Natural killer cell treated with Interleukin-12 subunit alpha and Interleukin-12 subunit beta and Interleukin-15 and Interleukin-18, amount 100 ng/mL, for 72 hours (primary cell): ENCODE measurements at places on chromosomes 4 and X.

DNA sequence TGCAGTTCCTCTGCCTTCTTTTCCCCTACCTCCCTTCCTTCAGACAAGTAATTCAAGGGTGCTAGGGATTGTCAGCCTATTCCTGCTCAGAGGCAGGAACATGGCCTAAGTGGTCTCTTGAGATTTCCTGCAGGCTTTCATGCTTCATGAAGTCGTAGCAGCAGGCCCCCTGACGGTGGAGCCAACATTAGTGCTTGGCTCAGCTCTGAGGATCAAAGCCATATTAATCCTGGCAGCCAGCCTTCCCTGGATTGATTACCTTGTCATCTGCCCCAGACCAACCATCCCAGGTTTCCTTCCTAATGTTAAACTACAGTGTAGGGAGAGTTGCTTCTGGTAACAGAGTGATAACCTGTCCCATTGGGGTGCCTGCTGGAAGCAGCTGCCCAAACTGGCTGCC is 84.1 kb downstream of the SLC16A2 start:
- no peak for DNase-seq

DNA sequence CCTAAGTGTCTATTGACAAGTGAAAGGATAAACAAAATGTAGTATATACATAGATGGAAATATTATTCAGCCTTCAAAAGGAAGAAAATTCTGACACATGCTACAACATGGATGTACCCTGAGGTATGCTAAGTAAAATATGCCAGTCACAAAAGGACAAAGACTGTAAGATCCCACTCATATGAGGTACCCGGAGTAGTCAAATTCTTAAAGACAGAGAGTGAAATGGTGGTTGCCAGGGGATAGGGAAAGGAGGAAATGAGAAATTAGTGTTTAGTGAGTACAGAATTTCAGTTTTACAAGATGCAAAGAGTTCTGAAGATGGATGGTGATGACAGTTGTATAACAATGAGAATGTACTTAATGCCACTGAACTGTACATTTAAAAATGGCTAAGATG is 102.3 kb upstream of the NAP1L5 start:
- DNase-seq = no peak

- DNase-seq = no peak
These were observed 524 bp upstream of the EXOSC9 start for GRCh38 chr4:121800638-121800960.

GRCh38 chr4:15792974-15793373 is 14.8 kb downstream of the CD38 start:
- DNase-seq = no peak

DNA sequence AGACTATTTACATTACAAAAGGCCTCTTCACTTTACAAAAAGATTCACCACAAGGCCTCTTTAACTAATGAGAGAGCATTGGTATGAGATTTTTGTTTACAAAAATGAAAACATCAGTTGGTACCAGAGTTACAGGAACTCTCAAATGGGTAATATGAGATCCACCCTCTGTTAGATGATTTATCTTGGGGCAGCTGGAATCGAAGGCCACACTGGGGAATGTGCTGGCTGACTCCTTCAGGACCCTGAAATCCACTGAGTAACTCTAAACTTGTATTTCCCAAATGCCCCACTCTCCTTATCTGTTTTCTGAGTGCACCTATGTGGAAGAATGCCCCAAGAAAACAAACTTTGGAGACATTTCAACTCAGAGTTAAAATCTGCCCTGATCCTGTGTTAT is 232.9 kb upstream of the F9 start:
- DNase-seq = no peak

- DNase-seq = no peak
These were observed 1213.2 kb downstream of the NLGN4X start for GRCh38 chrX:5015451-5015850.

- no peak for DNase-seq
These were observed 75.6 kb upstream of the SOX3 start for GRCh38 chrX:140580478-140580877.

GRCh38 chr4:3369781-3370674 is 71.7 kb upstream of the HGFAC start:
- DNase-seq = no peak

GRCh38 chr4:128241019-128241418 is 46.6 kb downstream of the PGRMC2 start:
- DNase-seq = no peak

DNA sequence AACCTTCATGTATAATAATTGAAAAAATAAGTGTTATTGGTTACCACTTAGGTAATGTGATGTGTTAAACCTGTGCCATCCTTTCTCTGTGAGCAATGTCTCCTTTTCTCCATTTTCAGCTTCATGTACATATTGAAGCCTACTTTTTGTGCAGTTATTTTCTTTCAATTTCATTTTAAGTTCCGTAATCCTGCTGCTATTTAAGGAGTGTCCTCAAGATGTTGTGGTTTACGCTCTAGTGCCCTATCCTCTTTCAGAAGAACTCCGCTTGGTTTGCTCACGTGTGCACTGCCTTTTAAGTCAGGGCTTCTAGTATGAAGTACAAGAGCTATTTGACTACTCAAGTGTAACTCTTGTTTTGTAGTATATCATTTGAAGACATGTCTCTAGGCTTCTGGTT is 2253.2 kb upstream of the TENM3 start:
- no peak for DNase-seq

- DNase-seq = no peak
These were observed 1.0 kb upstream of the DCK start for GRCh38 chr4:70992391-70992881.

DNA sequence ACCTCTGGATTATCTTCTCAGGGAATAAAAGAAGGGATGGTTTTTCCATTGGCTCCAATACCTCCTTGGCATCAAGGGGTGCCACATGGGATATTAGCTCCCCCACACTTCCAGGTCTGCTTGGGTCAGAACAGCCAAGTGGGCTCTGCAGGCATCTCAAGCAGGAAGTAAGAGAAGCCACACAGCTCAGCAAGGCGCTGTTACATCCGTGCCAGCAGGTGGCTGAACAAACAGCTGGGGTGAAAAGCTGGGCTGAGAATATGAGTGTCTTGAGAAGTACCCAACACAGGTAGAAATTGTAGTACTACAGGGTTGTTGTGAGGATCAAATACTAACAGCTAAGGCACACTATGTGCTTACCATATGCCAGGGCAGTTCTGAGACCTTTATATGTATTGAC is 76.7 kb upstream of the TMEM150C start:
- no peak for DNase-seq

GRCh38 chrX:84993150-84993549 is 10.5 kb upstream of the APOOL start:
- no peak for DNase-seq

DNA sequence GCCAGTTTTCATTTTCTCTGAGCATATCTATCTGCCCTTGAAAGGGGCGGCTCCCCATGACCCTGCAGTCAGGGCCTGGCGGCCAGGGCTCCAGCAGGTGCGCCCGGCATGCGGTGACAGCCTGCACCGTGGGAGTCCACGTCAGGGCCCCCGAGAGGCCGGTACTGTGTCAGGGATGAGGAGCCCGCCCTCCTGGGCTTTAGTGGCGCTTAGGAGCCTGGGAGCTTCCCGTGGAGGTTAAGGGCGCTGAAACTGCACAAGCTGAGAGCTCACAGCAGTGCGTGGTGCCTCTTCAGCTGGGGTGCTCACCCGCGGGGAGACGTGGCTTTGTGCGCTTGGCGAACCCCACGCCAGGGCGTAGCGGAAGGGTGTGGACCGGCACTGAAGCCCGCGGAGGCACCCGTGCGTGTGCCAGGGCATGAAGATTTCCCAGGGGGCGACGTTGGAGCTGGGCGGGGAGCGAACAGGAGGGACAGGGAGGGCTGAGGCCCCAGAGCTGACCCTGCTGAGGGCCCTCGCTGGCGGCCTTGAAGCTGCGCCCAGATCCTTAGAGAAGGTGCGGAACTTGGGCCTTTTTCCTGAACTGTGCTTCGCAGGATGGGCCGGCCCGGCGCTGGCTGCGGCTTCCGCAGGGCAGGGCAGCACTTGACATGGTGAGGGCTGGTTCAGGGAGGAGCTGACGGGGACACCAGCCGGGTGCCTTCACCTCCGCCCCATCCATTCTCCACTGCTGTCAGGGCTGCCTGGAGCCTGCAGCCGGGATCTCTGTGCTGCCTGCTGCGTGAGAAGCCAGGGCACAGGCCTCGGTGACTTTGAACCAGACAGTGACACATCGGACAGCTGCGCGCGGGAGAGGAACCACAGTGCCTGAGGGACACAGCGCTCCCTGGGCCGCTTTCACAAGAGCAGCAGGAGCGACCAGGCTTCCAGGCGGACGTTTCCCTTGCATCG is 32.9 kb downstream of the HTT-AS start:
- DNase-seq = peak; percentile 81

GRCh38 chrX:11784543-11784942 is 26.5 kb downstream of the MSL3 start:
- DNase-seq = no peak

GRCh38 chr4:94934864-94935263 is 177.1 kb downstream of the BMPR1B start:
- DNase-seq = no peak

DNA sequence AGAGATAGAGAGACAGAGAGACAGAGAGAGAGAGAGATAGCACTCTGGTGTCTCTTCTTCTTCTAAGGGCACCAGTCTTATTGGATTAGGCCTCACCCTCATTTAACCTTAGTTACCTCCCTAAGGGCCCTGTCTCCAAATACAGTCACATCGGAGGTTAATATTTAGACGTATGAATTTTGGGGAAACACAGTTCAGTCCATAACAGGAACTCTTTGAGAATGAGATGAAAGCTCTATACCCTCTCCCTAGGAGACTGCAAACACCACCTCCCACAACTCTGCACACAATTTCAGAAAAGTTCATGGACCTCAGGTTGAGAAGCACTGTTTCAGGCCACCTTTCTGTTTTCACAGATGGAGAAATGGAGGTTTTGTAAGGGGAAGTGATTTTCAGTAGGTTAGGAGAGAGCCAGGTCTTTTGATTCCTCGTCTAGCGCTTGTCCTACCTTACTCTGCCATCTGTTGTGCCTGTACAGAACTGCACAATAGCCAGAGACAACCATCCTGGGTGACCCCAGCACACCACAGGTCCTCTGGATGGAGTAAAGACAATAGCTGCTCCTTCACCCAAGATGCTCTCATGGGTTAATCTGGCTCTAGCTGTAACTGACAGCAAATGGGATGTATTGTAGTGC is 16.9 kb upstream of the LOC101059915 start:
- no peak for DNase-seq

DNA sequence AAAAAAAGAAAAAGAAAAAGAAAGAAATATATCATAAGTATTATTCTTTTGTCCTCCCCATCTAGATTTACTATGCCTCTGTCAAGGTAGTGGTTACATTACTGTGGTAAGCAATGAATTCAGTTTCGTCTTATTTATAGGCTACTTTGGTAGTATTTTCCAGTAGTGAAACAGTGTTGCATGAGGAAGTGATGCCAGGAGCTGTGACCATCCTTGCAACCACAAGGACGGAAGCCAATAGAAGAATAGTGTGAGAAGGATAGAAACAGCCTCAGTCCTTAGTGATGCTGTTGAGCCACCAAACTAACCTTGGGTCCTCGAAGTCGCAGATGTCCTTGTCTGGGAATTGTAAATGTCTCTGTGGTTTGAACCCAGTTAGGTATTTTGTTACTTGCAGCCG is 328.5 kb downstream of the PPP3CA start:
- DNase-seq = no peak

DNA sequence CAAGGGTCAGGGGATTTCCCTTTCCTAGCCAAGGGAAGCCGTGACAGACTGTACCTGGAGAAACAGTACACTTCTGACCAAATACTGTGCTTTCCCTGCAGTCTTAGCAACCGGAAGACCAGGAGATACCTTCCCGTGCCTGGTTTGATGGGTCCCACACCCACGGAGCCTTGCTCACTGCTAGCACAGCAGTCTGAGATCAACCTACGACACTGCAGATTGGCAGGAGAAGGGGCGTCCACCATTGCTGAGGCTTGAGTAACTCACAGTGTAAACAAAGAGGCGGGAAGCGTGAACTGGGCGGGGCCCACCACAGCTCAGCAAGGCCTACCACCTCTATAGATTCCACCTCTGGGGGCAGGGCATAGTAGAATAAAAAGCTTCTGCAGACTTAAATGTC is 48.7 kb upstream of the SRD5A3 start:
- DNase-seq = no peak

DNA sequence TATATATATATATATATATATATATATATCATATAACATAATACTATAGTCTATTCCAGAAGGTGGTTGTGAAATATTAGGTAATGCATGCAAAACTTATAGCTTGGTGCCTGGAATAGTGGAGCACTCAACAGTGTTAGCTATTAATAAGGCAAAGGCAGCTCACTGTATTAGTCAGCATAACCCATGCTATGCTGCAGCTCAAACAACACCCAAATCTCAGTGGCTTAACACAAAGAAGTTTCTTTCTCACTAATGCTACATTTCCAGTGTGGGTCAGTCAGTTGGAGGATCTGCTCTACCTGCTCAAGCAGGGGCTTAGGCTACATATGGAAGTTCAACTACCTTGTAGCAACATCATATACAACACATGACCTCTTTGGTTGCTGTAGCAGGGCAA is 5.2 kb upstream of the RPGR start:
- DNase-seq = no peak

DNA sequence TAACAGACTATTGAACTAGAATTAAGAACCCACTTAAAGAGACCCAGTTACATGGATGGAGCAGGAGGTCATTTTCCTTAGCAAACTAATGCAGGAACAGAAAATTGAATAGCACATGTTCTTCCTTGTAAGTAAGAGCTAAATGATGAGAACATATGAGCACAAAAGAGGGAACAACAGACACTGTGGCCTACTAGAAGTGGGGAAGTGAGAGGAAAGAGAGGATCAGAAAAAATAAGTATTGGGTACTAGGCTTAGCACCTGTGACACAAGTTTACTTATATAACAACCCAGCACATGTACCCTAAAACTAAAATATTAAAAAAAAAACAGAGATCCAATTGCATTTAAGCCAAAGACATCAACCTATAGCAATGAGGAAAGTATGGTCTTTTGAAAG is 26.2 kb downstream of the ARAP2 start:
- no peak for DNase-seq

DNA sequence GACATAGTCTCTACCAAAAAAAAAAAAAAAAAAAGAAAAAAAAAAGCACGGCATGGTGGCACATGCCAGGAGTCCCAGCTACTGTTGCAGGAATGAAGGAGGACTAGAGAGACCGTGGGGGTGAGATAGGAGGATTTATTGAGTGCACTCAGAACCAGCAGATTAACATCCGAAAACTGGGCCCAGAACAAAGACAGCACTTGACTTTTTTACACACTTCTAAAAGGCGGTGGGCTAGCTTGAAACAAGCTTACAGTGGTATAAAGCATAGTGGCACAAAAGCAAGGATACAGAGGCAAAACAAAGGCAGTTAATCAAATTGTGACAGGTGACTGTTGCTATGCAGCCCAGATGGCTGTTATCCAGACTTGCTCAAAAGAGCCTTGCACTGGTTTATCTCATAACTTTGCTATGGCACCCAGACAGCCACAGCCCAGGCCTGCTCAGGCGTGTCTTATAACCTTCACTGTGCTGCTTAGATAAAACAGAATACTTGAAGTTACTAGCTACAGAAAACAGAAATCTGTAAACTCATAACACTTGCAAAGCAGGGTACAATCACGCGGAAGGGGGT is 9.9 kb upstream of the PI4K2B start:
- no peak for DNase-seq
